ENCODE measurements at places on chromosomes 2 and 18.

GRCh38 chr2:27123302-27124150 lies at the start of gene ABHD1:
ABHD1 (plus strand) TSS chr2:27123815; CDS start chr2:27123949, 134 bp downstream.
- peak; percentile 19 for DNase-seq

DNA sequence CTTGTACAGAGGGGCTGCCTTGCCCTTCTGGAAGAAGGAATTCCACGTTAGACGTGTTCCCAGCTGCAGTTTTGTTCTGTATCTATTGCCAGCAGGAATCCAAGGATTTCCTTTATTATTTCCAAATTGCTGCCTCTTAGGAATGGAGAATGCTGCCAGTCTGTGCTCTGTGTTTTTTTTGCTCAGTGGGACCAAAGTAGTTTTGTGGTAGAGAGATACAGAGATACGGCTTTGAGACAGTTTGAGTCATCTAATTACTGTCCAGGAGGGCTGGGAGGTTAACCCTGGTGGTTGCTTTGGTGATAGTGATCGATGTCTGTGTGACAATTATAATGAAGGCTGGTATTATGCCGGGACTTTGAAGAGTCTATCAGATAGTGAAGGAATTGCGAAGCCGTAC lies 26.3 kb downstream of the ASAP2 start:
- DNase-seq: no peak

GRCh38 chr18:48949050-48949605 lies 1.6 kb downstream of the SMAD7 start:
- DNase-seq: peak; percentile 30

- DNase-seq: peak; percentile 9
These were observed 156.8 kb upstream of the UNC80 start for GRCh38 chr2:209614690-209615369.

GRCh38 chr2:25032901-25033300 lies 9.0 kb upstream of the EFR3B start:
- no peak for DNase-seq

DNA sequence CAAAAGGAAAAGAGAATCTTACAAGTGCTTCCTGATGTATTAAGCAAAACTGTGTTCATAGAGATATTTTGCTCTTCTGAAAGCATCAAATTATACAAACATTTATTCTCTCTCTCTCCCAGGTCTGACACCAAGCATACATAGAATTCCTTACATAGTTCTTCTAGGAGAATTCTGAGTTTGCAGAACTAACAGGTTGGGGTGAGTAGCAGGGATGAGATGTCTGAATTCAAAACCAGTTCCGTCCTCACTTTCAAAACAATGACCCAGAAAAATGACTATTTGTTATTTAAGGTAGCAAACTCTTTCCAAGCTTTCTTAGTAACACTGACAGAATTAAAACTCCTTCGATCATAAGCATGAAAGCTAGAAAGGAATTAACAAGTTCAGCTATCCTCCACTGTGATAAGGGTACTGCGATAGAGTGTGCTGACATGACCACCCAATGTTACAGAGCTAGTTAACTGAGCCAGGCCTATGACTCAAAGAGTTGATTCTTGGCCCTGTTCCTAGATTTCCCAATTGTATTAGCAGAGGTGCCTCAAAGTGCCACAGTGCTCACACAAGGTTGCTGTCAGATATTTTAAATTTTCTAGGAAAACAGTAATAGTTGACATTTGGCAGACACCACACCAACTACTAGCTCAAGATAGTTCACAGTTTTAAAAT lies 85.8 kb upstream of the SETBP1 start:
- peak; percentile 83 for DNase-seq

- no peak for DNase-seq
These were observed 64.4 kb downstream of the SP110 start for GRCh38 chr2:230155359-230155758.

GRCh38 chr18:1751249-1751648 lies 820.1 kb downstream of the METTL4 start:
- DNase-seq: no peak

GRCh38 chr2:41087946-41088345 lies 636.1 kb upstream of the SLC8A1 start:
- DNase-seq: no peak

GRCh38 chr2:12316476-12316875 lies 400.3 kb upstream of the TRIB2 start:
- DNase-seq: no peak

DNA sequence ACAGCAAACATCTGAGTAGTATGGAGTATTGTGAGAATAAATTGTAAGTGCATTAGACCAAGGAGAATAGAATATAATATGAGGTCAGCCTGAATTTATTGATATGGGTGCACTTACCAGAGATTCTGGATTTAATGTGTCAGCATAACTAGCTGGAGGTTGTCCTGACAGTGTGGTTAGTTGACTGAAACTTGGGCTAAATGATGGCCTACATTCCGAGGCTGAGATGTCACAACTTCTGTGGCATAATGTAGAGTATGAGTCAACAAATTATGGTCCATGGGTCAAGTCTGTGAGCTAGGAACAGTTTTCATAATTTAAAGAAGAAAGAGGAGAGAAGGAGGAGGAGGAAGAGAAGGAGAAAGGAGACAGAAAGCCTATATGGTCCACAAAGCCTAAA lies 127.6 kb downstream of the QPCT start:
- DNase-seq: peak; percentile 93

DNA sequence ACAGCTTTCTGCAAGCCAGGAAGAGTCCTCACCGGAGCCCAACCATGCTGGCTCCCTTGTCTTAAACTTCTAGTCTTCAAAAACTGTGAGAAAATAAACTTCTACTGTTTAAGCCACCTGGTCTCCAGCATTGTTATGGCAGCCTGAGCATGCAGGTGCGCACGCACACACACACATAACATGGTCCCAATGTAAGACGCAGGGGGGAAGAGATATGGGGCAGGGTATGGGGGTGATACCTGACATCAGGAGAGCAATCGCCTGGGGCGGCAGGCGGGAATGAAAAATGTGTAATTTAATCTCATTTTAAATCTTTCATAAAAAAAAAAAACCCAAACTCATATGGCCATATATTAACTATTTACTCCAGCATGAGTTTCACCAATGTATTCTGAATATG lies 18.0 kb downstream of the HJURP start:
- no peak for DNase-seq

DNA sequence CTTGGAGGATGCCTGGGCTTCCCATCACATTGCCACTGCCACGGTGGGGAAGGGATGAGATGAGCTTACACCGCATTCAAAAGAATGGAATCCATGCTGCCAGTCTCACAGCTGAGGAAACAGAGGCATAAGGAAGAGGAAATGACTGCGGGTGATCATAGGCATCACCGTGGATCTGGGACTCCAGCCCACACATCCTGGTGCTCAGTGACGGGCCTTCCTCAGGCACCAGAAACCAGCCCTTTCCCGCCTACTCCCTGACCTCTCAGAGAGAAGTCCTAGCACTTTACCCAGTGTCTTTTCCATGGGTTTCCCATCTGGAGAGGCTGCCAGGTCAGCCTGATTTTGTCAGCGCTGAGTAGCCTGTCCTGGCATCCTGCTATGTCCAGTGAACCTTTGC lies 5.3 kb upstream of the PLB1 start:
- no peak for DNase-seq

DNA sequence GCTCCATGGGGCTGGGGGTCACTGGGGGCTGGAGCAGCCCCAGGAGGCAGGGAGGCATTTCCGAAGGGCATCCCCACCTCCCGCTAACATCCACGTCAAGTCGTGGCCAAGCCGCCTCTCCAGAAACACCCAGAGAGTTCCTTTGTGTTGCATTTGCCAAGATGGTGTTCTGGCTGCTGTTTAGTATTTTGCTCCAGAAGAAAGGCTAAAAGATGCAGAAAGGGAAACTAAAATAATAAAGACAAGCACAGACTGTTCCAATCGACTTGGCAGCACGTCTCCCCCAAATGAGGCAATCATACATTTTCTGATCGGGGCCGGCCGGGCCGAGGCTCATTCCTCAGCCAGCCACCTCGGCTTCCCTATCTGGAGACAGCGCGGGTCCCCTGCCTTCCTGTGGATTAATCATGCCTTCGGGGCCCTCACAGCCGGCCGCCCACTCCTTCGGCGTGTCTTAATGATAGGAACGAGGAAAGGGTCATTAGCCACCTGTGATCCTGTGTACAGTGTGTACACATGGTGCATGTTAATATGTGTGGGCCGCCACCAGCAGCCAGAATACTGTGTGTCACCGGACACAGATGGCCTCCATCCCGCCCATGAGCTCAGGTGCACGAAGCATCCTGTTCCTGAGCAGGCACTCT lies 169.2 kb downstream of the KLHL29 start:
- DNase-seq: no peak

- DNase-seq: peak; percentile 76
These were observed 710 bp upstream of the TMSB10 start for GRCh38 chr2:84904717-84905174.

GRCh38 chr2:26605195-26605998 lies 35.8 kb downstream of the CIB4 start:
- DNase-seq: peak; percentile 37

DNA sequence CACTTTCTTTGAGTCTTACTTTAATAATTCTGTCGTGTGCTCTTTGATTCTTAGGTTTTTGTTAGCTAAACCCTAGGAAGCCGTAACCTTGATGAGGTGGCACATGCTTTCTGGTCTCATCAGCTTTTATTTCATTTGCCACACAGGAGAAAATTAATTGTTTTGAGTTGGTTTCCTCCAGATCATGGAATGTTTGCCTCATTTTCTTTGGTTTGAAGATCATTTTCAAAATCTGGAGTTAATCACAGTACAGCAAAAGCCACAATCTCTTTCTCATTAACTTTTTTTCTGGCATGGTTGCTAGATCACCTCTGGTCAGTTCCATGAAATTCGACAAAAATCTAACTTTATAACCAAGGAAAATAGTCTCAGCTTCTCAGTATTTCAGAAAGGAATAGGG lies 182.9 kb downstream of the MYO1B start:
- DNase-seq: no peak

DNA sequence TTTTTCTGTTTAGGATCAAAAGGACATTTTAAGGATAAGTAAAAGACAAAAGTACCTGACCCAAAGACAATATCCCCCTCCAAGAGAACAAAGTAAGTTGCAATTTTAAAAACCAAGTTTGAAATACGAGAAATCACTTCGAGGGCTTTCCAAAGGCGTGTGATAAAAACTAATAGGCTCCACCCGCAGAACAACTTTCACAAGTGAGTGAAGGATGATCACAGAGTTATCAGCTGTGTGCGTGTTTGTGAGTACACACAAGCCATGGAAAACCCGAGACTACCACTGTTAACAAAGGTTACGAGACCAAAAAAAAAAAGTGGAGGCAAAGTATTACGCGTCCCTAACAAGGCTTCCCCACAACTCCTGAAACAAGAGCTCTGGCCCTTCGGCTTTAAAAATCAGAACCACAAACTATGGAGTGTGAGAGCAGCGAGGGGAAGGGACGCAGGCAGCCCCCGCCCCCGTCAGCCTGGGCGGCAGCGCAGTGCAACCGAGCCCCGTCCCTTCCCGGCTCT lies 719 bp downstream of the SMAD2 start:
- no peak for DNase-seq

- no peak for DNase-seq
These were observed 20.0 kb upstream of the ASB18 start for GRCh38 chr2:236284208-236284607.

- DNase-seq: no peak
These were observed 10.1 kb downstream of the RPL31 start for GRCh38 chr2:101012054-101012705.

GRCh38 chr2:208129744-208130711 lies at the start of gene CRYGC:
CRYGC (minus strand) TSS chr2:208129828; CDS start chr2:208129792, 36 bp downstream.
- no peak for DNase-seq

DNA sequence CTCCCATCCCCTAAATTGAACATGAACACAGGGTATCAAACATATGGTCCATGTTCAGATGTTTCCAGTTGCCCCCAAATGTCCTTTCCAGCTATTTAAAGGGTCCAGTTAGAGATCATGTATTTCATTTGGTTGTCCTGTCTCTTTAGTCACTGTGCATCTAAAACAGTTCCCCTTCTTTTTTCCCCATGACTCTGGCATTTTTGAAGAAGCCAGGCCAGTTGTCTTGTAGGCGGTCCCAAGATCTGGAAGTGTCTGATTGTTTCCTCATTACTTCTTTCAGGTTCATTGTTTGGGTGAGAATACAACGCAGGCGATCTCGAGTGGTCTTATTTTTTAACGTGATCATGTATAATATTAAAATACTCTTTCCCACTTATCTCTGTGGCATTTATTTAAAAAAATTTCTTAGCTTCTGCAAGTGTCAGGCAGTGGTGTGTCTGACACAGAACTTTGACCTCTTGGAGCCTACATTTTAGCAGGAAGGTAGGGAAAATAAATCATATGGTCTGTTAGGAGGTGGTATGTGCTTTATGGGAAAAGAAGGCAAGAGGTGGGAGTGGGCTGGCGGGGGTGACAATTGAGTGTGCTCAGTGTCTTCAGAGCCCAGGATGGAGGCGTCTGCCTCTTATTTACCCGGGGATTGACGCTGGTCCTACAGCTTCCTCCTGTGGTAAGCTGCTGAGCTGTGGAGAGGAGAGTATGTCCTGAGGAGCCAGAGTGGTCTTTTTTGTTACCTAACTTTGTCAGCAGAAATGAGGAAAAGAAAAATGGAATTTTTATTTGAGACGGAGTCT lies 8.1 kb downstream of the RAB31 start:
- no peak for DNase-seq

DNA sequence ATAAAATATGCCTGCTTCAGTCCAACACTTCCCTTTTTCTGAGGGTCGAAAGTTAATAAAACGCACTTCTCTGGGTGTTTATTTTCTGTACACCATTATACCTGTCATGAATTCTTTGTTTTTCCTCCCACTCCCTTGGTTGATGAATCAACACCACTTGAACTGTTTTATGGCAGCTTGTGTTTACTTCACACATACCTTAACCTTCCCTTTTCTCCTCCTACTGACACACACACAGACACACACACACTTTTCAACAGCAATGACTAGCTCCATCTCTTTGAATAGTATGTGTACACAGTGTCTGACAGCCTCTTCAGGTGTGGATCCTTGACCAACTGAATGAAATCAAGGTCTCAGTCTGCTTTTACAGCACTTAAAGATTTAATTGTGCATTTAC lies 91.3 kb downstream of the SATB2 start:
- DNase-seq: no peak

- DNase-seq: peak; percentile 53
These were observed 54.3 kb downstream of the VSNL1 start for GRCh38 chr2:17594533-17595401.

DNA sequence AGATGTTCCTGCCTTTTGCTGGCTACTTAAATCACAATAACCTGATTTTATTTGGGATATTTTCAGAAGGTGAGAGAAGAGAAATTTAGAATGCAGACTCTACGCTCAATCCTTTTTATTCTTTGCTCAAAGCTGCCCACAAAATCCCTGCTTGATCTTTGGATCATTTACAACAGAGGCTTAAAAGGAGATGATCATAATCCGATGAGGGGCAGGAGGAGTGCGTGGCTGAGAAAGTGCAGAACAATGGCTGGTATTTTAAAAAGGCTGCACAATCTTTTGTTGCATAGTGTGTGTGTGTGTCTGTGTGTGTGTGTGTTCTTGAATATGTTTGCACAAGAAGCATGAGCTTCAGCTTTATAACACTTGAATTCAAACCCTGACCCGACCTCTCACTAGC lies 256.3 kb upstream of the MYT1L start:
- DNase-seq: no peak

GRCh38 chr18:33010149-33010548 lies 237.3 kb upstream of the KLHL14 start:
- DNase-seq: peak; percentile 91
